ENCODE measurements at places on chromosomes 6 and 20.

- peak; percentile 24 for DNase-seq
Observed at GRCh38 chr6:1313767-1314503, 2.0 kb downstream of the FOXQ1 start.

GRCh38 chr6:52065621-52066020, 21.8 kb downstream of the PKHD1 start:
- no peak for DNase-seq

- no peak for DNase-seq
Observed at GRCh38 chr6:149201068-149201655, 116.3 kb upstream of the TAB2 start.

DNA sequence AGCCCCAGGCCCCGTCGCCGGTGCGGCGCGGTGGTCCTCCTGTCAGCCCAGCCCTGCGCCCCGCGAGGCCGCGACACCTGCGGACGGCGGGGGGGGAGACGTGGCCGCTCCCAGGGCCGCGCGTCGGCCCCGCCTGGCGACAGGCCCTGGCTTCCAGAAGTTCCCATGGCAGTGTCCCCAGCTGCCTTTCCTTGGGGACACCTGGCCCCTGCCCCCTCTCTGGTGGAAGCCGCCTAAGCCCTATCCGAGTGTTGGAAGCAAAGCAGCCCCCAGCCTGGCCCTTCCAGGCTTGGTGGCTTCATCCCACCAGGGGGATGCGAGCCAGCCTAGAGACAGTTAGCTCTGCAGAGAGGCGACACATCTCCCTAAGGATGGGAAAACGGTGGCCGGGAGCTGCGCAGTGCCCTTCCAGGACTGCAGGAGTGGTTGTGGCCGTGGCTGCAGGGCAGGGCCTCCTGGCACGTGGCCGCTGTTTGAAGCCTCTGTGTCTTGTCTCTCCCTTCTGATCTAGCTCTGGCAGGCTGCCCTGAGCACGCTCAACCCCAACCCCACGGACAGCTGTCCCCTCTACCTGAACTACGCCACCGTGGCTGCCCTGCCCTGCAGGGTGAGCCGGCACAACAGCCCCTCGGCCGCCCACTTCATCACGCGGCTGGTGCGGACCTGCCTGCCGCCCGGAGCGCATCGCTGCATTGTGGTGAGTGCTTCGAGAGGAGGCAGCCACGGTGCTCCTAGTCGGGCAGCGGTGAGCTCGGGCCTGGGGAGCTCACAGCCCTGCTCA, 816 bp downstream of the NPEPL1 start:
- DNase-seq: peak; percentile 47

DNA sequence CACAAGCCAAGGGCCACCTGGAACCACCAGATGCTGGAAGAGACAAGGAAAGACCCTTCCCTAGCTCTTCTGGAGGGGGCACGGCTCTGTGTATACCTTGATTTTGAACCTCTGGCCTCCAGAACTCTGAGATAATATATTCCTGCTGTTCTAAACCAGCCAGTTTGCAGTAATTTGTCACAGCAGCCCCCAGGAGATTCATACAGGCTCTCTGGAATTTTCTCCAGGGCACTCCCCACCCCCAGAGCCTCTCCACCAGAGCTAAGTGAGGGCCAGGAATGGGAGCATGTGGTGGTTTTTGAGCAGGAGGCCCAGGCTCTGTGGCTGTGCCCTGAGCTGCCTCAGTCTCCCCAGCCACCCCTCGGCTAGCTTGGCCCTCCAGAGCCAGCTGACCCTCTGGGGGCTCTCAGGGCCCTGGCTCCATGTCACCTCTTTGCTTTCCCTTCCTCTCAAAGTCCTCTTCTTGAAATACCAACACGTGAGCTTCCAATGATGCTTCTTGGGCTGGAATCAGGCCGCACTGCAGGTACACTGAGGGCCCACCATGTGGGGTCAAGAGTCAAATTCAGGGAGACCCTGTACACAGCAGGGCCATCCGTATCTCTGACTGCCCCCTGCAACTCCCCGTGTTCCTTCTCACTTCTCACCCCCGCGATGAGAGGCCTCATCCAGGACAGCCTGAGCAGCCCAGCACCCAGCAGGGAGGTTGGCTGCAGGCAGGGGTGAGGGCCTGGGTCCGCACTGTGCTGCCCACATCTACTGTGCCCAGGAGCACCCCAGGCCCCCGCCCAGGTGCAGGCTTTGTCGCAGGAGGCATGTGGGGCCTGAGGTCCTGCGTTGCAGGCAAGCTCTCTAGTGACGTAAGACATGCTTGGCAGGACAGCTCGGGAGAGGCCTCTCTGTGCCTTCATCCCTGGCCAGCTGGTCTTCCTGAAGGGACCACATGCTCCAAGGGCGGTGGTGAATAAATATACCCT, 155.5 kb downstream of the ANKRD60 start:
- no peak for DNase-seq

DNA sequence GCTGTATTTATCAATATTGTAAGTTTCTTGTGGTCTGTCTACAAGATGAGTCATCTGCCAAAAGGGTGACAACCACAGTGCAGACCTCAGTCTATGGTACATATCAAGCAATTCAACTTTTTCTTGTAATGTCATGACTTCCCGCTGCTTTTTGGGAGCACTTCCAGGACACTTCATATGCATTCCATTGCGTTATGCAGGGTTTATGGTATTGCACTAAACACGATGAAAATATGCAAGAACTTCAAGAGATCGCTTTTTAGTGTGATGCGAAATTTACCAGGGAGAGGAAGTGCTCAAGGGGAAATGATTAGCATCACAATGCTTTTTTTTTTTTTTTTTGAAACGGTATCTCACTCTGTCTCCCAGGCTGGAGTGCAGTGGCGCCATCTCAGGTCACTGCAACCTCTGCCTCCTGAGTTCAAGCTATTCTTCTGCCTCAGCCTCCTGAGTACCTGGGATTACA, 166.5 kb downstream of the TFAP2A start:
- DNase-seq: no peak

DNA sequence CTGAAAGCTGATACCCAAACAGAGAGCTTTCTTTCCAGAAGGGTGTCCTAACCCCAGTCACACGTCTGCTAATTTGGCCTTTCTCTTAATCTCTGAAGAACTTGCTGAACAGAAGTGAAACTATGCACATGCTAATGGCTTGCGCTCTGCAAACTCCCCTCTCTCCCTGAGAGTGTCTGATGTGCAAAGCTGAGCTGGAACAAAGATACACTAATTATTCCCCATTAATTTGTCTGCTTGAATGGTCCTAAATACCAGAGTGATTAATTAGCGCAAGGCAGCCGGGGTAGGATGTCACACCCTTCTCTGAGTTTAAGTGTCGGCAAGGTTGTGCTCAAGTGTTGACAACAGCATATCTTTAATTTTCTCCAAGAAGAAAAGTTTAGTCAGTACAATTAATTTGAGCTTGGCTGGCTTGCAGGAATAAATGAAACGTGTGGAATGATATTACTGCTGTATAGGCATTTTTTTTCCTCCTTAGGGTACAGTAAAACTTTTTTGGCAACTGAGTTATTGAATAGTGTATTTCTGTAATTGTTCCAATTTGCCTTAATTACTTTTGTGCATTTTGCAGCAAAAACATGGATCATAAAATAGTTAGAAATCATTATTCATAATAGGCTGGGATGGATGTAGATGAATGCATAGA, 715.9 kb upstream of the POU3F2 start:
- DNase-seq: no peak

GRCh38 chr6:119313937-119314884, 35.4 kb downstream of the MAN1A1 start:
- DNase-seq: peak; percentile 54

GRCh38 chr6:148765898-148766808, 19.3 kb downstream of the UST start:
- DNase-seq: no peak

- DNase-seq: no peak
Observed at GRCh38 chr6:125913864-125914351, 42.7 kb upstream of the HINT3 start.

- no peak for DNase-seq
Observed at GRCh38 chr6:128515550-128516513, 4.6 kb downstream of the PTPRK start.

GRCh38 chr20:53298911-53299310, 294.7 kb downstream of the ZNF217 start:
- DNase-seq: no peak

DNA sequence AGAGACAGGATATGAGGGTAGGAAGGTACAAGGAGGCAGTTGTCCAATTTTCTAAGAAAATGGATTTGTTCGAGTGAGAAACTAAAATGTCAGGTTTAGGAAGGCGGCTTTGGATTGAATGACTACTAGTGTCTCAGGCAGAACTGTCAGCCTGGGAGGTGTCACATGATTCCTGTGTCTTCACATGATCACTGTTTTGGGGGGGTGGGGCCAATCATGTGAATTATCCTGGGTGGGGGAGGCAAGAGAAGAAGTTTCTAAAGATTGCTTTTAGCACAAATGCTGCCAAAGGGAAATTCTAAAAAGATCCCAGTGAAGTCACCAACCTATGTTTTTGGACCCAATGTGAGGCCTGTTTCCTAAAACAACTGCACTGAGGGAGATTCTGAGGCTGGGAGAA, 2.3 kb downstream of the SIRPA start:
- DNase-seq: peak; percentile 45

- no peak for DNase-seq
Observed at GRCh38 chr20:39849664-39850063, 839.4 kb downstream of the MAFB start.

- DNase-seq: no peak
Observed at GRCh38 chr6:134223796-134224420, 94.0 kb downstream of the SGK1 start.

GRCh38 chr6:6588064-6588923, at the start of gene LY86:
Gene LY86, plus strand, starts transcription at chr6:6588720. Its CDS starts 15 bp downstream, at chr6:6588735.
- DNase-seq: no peak

DNA sequence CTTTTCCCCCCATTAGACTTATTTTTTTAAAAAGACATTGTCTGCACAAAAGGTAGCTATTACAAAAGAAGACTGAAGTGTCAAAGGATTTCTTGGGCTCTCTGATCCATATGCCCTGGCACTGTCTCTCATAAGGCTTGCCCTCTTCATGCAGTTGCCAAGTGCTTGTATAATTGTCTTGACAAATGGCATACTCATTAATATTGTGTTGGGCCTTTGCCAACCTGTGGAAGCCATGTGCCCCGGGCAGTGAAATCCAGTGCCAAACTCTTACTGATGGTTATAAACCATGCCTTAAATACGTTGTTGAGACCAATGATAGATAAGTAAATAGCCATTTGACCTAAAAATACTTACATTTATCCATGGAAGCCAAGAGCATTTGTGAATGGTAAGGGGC, 98.1 kb downstream of the FARS2 start:
- DNase-seq: no peak
